ENCODE measurements at places on chromosomes 6 and 20.
A peak's percentile ranks its signal among the peaks of the same experiment; 100 is the strongest.

DNA sequence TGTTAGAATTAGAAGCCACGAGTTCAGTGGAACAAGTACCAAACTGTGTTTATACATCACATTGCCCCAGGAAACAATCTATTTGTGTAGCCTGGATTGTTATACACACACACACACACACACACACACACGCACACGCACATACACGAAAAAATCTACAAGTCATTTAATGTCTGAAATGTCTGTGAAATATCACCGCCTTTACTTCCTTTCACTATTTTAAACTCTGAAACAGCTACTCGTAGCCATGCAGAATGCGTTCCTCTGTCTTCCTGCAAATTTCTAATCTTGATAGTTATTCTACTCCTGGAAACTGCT, 84.4 kb upstream of the SCAF8 start:
- DNase-seq: no peak

DNA sequence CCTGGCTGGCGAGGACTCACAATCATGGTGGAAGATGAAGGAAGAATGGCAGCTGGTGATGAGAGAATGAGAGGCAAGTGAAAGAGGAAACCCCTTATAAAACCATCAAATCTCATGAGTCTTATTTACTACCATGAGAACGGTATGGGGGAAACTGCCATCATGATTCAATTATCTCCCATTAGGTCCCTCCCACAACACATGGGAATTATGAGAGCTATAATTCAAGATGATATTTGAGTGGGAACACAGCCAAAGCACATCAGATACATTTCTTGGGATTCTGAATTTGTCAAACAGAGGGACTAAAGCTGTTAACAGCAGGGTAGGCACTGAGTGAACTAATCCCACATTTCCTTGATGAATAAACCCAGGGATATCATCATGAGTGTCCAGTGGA, 116.2 kb upstream of the PLCB4 start:
- DNase-seq: no peak

DNA sequence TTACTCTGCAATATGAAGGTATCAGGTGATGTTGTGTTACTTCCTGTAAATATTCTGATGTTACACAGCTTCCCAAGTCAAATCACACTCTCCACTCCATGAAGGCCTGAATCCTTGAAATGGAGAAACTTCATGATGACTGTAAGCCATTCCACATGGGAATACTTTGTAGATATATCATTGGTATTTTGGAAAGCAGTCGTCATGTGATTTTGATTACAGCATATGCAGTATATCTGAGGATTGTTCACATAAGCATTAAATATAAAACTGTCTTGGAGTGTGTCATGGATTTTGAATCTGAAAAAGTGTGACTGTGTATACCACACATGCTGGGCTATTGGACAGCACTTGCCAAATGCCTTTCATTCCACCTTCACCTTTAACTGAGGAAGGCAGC, 118.3 kb upstream of the EXOC2 start:
- no peak for DNase-seq

DNA sequence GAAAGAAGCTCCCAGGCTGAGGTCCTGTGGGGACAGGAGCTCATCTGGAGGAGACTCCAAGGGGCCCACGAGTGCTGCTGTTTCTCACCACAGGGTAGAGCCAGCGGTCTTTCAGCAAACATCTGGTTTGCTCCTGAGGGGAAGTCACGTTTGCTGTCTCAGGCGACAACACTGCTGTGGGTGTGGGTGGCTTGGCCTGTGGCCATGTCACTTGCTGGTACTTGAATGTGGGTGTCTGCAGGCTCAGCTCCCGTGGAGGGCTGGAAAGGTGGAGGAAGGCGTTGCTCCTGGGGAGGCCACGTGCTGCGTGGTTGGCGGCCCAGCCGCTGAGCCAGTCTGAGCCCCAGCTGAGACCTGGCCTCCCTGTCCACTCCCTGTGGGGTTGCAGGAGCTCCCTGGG, 52.8 kb upstream of the MPC1 start:
- DNase-seq: no peak

DNA sequence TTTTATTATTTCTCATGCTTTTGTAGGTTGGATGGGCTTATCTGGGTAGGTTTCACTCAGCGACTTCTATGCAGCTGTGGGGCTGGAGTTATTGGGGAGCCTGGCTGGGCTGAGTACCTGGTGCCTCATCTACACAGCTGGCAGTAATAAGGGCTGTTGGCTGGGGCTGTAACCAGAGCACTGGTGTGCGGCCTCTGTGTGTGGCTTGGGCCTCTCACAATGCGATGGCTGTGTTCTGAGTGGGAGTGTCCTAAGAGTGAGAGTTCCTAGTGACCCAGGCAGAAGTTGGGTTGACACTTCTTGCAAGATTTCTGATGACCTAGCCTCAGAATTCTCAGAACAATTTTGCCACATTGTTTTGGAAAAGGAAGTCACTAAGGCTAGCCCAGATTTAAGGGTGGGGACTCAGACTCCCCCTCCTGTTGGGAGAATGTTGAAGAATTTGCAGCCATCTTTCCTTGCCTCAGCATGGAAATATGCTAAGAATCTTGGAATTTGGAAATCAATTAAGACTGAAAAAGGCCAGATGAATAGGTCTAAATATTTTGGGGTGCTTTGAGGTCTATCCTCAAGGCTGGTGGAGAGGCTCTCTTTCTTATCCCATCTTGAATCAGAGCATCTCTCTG, 158.8 kb downstream of the SCP2D1 start:
- DNase-seq: no peak

DNA sequence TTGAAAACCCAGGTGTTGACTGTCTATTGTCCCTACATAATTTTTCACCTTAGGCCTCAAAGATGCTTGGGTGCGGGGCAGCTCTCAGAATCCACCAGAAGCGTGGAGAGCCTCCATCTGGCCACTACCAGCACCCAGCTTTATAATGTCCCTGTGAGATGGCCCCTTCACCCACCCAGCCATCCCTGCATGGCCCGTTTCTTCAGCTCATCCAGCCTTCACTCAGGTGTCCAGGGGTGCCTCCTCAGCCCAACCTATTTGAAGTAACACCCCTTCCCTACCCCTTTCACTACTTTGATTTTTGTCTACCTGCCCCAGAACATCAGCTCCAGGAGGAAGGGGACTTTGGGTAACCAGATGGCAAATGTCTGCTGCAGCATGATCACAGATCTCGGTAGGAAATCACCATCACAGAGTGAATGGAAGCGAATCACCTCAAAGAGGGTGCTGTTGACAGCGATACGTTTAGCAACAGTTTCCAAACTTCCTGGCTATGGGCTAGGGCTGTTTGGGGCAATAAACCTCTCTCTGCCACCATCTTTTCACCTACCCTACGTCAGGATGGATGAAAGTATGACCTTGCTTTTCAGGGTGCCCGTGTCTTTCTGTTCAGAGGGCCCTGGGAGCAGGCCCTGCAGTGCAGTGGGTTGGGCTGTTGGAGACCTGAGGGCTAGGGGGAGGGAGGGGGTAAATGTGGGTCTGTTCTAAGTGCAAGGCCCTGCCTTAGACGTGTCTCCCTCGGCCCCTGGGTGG, 1.2 kb upstream of the SLC17A9 start:
- DNase-seq: no peak

GRCh38 chr20:46063151-46063550, 26.6 kb downstream of the NCOA5 start:
- no peak for DNase-seq

- no peak for DNase-seq
Measured at GRCh38 chr6:40408786-40409542, 178.2 kb downstream of the LRFN2 start.

DNA sequence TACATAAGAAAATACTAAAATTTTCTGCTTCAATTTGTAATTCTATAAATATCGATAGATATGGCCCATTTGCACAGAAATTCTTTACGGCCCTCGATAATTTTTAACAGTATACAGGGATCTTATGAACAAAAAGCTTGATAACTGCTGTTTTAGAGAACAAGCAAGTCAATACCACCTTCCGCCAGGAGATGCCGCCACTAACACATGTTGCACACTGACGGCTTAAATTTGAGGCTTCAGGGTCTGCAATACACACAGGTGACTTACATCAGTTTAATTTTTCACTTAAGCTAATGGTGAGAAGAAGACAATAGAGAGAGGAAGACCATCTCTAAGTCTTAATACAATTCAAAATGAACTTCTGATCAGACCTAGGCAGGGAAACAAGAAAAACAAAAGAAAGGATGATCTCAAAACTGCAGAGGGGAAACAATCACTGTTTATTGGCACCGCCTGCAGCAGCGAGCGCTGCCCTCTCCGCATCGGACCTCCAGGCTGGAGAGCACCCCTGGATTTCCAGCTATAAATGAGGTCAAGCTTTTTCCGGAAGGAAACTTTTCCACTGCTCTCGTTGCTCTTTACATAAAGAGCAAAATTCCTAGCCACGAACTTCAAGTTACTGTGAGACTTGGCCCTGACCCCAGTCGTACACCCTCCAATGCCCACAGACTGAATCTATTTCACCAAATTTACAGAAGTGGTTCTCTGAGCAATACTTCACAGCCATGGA, 53.9 kb downstream of the OTOR start:
- peak; percentile 87 for DNase-seq

GRCh38 chr20:64164123-64164836, at the start of gene MYT1:
Gene MYT1, plus strand, starts transcription at chr20:64164452. Its CDS starts 34,410 bp downstream, at chr20:64198862.
- no peak for DNase-seq

GRCh38 chr6:5203546-5203945, 57.2 kb downstream of the LYRM4 start:
- DNase-seq: no peak

DNA sequence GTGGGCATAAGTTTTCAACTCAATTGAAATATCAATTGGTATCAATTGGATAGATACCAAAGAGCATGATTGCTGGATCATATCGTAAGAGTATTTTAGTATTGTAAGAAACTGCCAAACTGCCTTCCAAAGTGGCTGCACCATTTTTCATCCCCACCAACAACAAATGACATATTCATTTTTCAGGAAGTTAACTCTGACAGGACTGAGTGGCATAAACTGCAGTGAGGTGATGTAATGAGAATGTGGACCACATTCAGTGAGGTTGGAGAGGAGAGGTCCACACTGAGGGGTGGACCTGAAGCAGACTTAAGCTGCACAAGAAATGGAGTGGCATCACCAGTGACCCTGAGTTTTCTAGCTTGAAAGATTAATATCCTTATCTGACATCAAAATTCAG, 11.6 kb upstream of the CALHM6 start:
- DNase-seq: no peak

Data from neural crest cell (in vitro differentiated cells).